ENCODE measurements at places on chromosomes 12 and 14.

- no peak for DNase-seq
These were observed 21.2 kb downstream of the BCL7A start for GRCh38 chr12:122042910-122043309.

- no peak for DNase-seq
These were observed 3.4 kb downstream of the SPX start for GRCh38 chr12:21529456-21529855.

GRCh38 chr14:81484120-81484519 lies 49.5 kb downstream of the SEL1L start:
- DNase-seq, result no peak

- DNase-seq, result no peak
These were observed 27.8 kb upstream of the BDKRB2 start for GRCh38 chr14:96176811-96177211.

DNA sequence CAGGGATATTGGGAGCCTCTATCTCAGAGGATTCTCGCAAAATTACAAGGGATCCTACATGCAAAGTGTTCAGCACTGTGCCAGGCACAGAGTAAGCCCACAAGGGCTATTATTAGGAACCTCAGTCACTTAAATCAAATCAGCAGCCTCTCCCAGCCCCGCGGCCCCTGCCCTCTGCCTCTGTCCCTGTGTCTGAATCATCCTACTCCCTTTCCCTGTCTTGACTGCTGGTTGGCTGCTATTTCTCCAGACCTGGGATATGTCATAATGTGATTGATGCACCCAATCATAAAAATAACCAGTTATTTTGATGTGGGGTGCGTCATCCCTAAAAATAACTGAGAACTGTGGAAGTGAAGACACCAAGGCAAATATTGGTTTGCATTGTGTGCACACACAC lies 176.3 kb downstream of the KSR2 start:
- DNase-seq, result no peak

GRCh38 chr12:32567296-32567674 lies 111.8 kb upstream of the DNM1L start:
- no peak for DNase-seq

DNA sequence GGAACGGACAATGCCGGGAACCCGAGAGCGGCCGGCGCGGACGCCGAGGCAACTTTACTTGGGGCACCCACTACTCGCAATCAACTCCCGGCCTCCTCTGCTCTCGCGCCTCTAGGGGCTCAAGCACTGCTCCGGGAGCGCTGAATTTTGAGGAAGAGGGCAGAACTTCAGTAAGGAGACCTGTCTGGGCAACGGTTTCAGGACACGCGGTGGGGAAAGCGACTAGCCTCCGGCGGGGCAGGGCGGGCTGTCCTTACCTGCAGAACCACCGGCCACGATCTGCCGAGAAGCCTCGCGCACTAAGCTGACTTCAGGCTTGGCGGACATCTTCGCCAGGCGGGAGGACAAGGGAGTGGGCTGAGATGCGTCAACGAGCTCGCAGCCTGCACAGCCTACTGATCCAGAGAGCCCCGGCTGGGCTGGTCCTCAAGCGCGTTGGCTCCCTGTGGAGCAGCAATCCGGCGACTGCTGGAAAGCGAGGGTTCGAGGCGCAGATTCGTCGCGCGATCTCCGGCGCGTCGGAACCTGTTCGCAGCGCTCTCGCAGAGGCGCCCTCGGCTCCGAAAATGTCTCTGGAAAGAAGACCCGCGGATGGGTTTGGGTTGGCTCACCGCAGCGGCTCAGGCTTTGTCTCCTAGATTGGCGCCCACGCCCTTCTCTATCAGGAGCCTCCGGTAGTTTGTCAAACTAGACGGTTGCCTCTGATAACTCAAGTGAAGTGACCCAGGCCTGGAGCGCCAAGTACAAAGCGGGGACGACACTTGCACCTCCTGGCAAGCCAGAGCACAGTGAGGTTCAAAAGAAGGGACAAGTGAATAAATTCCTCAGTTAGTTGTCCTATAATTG lies at the start of gene SLC25A21:
SLC25A21 (minus strand) TSS at position 583 of the 846 bp plus-strand sequence.
- DNase-seq, result no peak

DNA sequence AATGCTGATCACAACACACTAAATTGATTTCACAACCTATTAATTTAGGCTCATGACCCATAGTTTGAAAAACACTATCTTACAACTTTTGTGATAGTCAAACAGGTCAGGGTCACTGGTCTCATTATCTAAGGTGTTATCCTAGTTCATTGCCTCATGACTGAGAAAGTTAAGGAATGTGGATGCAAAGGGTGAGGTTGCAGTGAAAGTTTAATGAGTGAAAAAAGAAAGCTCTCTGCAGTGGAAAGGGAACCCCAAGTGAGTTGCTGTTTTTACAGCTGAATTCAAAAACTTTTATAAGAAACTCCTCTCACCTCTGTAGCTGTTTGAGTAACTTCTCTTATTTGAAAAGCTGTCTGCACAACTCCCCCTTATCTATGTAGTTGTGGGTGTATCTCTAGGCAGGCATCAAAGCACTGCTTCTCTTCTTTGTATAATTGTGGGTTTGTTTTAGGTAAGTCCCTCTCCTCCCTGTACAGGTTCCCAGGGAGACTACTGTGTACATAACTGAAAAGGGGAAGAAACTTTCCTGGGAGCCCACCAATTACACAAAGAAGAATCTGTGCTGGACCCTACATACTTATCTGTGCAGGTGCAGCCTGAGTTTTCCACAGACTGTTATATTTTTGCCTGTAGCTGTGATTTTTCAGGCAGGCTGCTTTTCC lies 18.9 kb downstream of the DNAL1 start:
- DNase-seq, result peak; percentile 11
